ENCODE measurements at places on chromosomes 5 and 9. TPM values are rescaled to one million over a fixed set of nuclear protein-coding genes. Genes with fewer than 3 reads are reported as not detected.

GLDC gene
- 56.6 TPM for total RNA-seq

PCDHGA10 gene
- total RNA-seq: 11.1 TPM

FAM169A gene
- total RNA-seq: 62.9 TPM

OR1J2 gene
- total RNA-seq: not detected

MEIKIN gene
- 0.17 TPM for total RNA-seq

DNA sequence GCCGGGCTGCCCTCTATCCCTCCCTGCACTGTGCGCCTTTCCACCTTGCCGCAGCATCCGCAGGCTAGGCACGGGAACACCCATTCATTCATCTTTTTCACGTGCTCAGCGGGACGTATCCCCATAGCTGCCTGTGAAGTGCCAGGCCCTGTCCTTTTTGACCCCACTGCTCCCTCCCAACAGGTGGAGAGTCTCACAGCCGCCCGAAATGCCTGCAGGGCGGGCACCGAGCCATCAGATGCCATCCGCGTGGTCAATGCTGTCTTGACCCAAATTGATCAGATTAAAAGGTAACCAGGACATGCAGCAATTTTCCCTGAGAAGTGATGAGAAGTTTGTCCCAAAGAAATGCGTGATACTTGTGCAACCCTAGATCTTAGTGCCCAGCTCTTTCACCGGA lies 15.5 kb downstream of the TRIP13 start:
- DNase-seq: no peak

- no peak for DNase-seq
These were observed 70.4 kb downstream of the CRB2 start for GRCh38 chr9:123426406-123426805.

GRCh38 chr5:122415030-122415800 lies 103.2 kb downstream of the SNCAIP start:
- DNase-seq: peak; percentile 56

- DNase-seq: no peak
These were observed 2.7 kb upstream of the TRIM52 start for GRCh38 chr5:181263633-181264032.

Measured in spinal cord (tissue), 10 donors.